CD4-positive, alpha-beta T cell treated with Interleukin-12 subunit alpha and Interleukin-12 subunit beta, for 1 hour (primary cell): ENCODE measurements at places on chromosomes 13 and 19.

- DNase-seq: peak; percentile 17
Measured at GRCh38 chr19:35143231-35143715, at the start of gene FXYD7. FXYD7 (plus strand) TSS chr19:35143255; CDS start chr19:35143334, 79 bp downstream.

GRCh38 chr13:49976314-49977258, 20.3 kb upstream of the TRIM13 start:
- peak; percentile 80 for DNase-seq

GRCh38 chr13:90201676-90202460, 1145.6 kb upstream of the MIR17HG start:
- DNase-seq: no peak

- DNase-seq: peak; percentile 64
Measured at GRCh38 chr13:32310134-32310706, 4.9 kb downstream of the ZAR1L start.

- no peak for DNase-seq
Measured at GRCh38 chr13:59671881-59672280, 491.8 kb downstream of the DIAPH3 start.

GRCh38 chr13:21231426-21231940, 55.0 kb downstream of the MRPL57 start:
- DNase-seq: no peak

GRCh38 chr19:55652311-55653128, 2.3 kb upstream of the U2AF2 start:
- DNase-seq: no peak

GRCh38 chr13:50426927-50427326, 411.7 kb downstream of the KCNRG start:
- DNase-seq: no peak
